ENCODE measurements at places on chromosomes 1 and 21.

GRCh38 chr1:28540651-28541050 is 12.2 kb upstream of the TRNAU1AP start:
- no peak for DNase-seq

- no peak for DNase-seq
Measured at GRCh38 chr21:45768740-45769048, 125.2 kb downstream of the PCBP3 start.

DNA sequence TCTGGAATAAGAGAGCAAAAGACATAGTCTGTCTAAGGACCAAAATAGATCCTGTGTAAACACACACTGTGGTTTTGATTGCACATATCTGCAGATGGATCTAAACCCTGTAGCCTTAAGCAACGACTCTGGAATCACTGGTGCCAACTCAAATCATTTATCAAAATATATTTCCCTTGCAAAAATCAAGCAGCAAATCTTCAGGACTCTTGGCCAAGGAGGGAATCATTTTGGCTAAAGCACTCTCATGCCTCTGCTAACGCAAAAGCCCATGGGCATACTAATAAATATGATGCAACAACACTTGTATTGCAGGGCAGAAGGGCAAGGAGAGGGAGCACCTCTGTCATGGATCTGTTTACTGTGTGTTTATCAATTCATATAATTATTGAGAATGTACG is 155.4 kb upstream of the DUSP10 start:
- no peak for DNase-seq

- DNase-seq, result no peak
Measured at GRCh38 chr1:166947398-166948043, 27.8 kb downstream of the ILDR2 start.

DNA sequence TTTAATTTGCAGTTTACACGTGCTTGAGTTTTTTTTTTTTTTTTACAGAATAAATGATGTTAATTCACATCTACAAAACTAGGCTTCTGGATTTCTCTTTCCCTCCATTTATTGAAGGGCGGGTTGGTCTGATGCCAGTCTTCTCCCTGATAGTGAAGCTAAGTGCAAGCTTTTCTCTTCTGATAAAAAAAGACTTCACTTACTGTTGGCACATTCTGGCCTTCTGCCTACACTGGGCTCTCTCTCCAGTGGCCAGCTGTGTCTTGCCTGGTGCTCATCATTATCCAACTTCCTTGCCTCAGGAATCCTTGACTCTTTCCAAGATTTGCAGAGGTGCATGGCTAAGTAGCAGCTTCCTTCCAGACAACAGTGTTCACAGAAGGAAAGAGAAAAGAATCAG is 7.6 kb upstream of the RAP1A start:
- no peak for DNase-seq

DNA sequence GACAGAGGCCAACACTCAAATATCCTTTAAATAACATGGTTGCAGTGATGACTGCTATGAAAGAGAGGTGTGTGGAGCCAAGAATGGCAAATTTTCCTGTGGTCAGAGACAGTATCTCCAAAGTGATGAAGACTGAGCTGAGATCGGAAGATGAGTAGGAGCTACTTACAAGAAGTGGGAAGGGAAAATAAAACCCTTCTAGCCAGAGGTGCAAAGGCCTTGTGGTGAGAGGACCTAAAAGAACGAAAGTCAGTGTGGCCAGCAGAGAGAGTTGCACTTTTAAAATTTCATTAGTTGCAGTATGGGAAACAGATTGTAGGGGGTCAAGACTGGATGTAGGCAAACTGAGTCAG is 17.8 kb downstream of the SLAMF7 start:
- DNase-seq, result no peak

DNA sequence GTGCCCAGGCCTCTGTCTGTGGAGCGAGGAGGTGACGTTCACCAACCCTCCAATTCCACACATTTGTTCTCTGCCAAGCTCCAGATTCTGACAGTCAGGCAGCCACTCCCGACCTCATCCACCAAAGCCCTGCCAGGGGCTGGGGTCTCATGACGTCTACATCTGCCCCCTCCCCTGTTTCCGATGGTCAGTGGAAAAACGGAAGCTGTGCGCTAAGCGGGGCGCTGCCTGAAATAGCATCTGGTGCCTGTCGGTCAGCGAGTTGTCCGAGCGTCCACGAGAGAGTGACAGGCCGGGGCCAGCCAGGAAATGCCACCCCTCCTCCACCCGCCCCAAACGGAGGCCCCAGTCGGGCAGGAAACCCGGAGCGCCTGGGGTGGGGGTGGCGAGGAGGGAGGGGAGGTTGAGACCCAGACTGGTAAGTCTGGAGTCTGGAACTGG is 3.2 kb upstream of the TAL1 start:
- no peak for DNase-seq

DNA sequence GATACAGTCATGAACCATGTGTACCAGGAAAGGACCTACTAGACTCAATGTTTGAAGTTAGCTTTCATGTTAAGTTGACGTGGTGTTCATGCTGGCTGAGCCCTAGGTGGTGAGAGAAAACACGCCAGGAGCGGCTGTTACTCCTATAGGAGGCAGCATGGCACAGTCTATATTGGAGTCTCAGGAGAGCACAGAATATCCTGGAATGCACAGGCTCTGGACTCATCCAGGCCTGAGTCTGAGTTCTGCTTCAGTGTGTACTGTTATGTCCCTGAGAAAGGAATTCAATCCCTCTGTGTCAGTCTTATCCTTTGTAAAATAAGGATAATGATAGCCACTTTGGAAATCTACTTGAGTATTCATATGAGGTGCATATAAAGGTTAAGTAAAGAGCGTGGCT is 41.2 kb downstream of the DPT start:
- no peak for DNase-seq

- no peak for DNase-seq
Measured at GRCh38 chr1:209432443-209432825, 151.1 kb upstream of the CAMK1G start.

GRCh38 chr1:192530254-192530653 is 45.3 kb upstream of the RGS1 start:
- no peak for DNase-seq

- peak; percentile 62 for DNase-seq
Measured at GRCh38 chr1:198937231-198938031, 298.6 kb downstream of the PTPRC start.

DNA sequence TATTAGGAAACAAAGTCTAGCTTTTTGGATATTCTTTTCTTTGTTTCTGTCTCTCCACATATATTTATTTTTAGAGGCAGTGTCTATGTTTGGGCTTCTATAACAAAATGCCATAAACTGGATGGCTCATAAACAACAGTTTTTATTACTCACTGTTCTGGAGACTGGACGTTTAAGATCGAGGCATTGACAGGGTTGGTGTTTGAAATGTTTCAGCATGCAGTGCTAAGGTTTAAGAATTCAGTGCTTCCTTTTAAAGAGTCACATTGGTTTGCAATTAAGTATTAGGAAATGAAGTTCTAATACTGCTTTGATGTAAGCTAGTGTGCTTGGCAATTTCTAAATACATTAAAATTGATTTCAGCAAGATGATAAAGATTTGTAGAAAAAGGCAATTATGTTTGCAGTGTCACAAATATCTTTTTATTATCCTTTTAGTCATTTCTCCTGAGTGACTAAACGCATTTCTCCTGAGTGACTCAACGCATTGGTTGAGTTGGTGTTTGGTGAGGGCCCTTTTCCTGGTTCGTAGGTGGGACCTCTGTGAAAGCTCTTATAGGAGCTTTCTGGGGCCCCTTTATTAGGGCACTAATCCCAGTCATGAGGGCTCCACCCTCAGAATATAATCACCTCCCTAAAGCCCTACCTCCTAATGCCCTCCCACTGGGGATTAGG is 317.0 kb downstream of the USP25 start:
- no peak for DNase-seq

GRCh38 chr1:70109241-70109640 is 96.1 kb downstream of the LRRC40 start:
- no peak for DNase-seq

GRCh38 chr1:34918977-34919561 is 10.4 kb downstream of the DLGAP3 start:
- DNase-seq, result peak; percentile 73

DNA sequence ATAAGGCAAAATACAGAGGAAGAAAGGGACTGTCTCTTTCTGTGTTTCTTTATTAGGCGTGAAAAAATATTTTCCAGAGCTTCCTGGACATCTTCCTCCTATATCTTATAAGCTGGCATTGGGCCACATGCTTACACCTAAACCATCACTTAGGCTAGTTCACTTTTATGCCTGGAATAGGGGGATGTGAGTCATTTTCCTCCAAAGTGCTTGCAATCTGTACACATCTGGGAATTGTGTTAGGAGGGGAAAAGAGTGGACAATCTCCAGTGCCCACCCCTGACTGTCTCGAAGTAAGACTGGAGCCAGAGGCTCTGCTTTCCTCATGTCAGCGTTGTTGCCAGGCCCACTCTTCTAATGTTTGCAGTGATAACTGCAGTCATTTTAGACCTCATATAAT is 29.9 kb downstream of the GIPC2 start:
- no peak for DNase-seq

- DNase-seq, result no peak
Measured at GRCh38 chr21:35981514-35982070, 78.7 kb downstream of the SETD4 start.

GRCh38 chr1:67634396-67634935 is 50.5 kb upstream of the GADD45A start:
- no peak for DNase-seq

DNA sequence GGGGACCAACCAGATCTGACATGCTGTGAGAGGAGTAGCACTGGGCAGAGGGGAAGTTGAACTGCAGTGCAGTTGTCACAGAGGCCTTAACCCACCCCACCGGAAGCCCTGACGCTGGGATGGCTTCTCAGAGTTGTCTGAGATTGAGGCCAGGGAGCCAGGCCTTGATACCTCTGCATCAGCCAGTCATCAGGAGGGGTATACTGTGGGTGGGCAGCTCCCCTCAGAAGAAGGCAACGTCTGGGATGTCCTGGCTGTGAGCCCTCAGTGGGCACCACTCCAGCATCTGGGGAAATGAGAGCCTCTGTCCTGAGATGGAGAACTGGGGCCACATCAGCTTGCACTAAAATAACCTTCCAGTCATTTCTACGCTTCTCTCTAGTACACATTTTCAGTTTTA is 47.9 kb upstream of the BCAR3 start:
- DNase-seq, result no peak

DNA sequence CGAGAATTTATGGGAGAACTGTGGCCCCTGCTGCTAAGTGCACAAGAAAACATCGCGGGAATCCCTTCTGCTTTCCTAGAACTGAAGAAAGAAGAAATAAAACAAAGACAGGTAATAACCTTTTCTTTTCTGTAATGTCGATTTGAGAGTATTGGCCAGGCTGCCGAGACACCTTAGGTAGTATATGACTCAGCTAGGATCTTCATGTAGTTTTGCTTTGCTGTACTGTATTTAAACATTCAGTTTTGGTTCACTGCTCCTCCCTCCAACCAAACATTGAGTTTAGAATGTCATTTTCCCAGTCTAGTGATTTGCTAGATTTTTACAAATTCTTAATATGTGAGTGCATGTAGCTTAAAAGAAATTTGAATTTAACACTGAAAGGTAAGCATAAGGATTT is 5.8 kb downstream of the SRRM1 start:
- DNase-seq, result no peak

DNA sequence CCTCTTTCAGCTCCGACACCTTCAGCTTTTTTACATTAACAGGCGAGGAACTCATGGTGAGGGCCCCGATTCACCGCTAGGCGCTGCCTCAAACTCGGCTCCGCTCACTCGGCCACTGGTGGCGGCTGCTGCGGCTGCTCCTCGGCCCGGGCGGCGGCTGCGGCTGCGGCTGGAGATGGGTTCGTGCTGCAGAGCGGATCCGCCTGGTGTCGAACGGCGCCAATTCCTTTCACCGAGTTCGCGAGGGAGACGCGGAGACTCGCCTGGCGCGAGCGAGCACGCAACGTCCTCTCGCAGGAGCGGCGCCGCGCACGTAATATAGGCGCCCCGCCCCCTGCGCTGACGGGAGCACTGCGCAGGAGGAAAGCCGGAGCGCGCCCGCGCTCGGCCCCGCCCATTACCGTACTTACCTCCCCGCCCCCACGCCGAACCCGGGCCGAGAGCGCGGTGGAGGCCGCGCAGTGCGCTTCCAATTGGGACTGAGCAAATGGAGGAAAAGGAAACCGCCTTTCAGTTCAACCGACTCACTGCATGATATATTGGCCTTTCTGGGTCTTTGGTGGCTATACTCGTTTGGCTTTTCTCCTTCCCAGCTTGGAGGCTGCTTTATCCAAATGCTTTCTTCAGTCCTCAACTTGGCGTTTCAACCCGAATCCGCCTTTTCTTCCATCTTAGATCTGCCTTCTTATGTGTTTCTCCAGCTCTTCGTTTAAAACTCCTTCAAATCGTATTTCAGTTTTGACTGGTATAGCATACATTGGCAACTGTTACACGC is at the start of gene HNRNPU:
Gene HNRNPU, minus strand, starts transcription at position 291 of the 775 bp plus-strand sequence. Its CDS starts 236 bp downstream, at position 55.
- DNase-seq, result peak; percentile 99

GRCh38 chr1:46519209-46519608 is 29.6 kb downstream of the DMBX1 start:
- no peak for DNase-seq

DNA sequence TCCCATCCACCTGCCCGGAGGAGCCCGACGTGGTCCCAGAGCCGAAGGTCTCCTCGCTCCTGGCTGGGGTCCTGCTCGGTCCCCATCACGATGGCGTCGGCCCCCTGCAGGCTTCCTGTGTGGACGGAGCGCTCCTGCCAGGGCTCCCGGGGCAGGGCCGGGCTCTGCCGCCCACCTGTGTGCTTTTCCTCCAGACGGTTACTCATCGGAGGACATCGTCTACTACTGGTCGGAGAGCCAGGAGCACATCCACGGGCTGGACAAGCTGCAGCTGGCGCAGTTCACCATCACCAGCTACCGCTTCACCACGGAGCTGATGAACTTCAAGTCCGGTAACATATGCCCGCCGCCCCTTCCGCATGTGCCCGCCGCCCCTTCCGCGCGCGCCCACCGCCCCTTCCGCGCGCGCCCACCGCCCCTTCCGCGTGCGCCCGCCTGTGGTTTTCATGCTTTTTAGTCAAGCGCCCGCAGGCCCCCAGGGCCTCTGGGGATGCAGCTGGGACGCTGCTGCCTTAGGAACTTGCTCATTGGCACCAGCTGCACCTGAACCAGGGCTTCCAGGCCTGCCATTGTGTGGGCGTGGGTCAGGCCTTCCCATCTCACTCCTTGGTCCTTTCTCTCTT is 8.9 kb downstream of the GABRD start:
- no peak for DNase-seq

DNA sequence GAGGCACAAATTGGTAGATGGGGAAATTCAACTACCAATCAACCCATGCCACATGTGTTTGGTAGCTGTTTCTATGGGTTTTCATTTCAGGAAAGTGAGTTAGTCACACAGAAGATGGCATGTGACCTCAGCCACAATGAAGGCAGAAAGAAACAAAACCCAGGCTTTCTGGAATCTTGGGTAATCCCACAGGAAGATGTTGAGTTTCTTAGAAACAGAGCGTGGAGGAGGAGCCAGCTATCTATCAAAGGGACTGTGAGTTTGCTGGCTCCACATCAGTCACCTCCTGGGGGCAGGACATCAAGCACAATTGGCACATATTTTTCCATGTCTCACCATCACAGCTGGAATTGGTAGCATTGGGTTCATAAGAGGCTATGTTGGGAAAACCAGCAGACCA is 188.9 kb upstream of the PLXNA2 start:
- no peak for DNase-seq

GRCh38 chr1:3676581-3677470 is 24.5 kb downstream of the TP73 start:
- DNase-seq, result no peak

GRCh38 chr1:182380199-182380598 is 11.4 kb downstream of the GLUL start:
- DNase-seq, result no peak

Data from NCI-H1436 (cell line).